Spinal cord (tissue), 10 donors: ENCODE measurements at places on chromosomes 2 and 18.
A peak's percentile ranks its signal among the peaks of the same experiment; 100 is the strongest.

- DNase-seq, result peak; percentile 77
- H3K27me3 ChIP-seq, result peaks cover 5% of the 10 kb centered on the region
- peaks cover 13% of the 10 kb centered on the region for H3K4me1 ChIP-seq
- H3K4me3 ChIP-seq, result peak within 1 kb of the TSS; percentile 58
- no peak within 1 kb of the TSS for H3K27ac ChIP-seq
Measured at GRCh38 chr2:178072383-178073301, at the start of gene PDE11A. Gene PDE11A, minus strand, starts transcription at chr2:178072777. Its CDS starts 340 bp downstream, at chr2:178072437.

DNA sequence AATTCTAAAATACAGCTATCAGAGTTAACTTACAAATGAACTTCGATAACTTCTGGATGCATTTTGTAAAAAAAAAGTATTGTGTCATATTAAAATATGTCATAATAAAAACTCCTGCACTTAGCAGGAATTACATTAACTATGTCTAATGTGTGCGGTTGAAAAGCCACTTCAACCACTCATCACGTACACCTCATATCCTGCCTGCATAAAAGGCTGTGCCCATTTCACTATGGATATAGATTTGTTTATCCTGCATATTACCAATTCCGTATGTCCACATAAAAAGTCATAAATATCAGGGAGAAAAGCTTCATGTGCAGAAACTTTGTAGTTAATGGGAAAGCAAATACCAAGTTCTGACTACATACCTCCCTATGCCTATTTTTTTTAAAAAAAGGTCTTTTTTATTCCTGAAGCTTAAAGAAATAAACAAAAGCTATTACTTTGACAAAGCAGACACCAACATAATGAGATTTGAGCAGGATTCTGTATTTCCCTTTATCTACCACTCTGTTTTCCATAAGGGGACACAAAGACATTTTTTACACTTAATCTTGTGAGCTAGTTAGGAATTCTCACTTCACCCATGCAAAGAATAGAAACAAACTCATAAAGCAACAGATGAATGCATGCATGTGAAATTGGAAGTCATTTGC, 96.1 kb downstream of the PPP1R1C start:
- no peaks in the 10 kb centered on the region for H3K27me3 ChIP-seq
- DNase-seq, result no peak
- no peak overlapping the region for H3K4me3 ChIP-seq

GRCh38 chr2:239758279-239758877, 266.8 kb downstream of the NDUFA10 start:
- H3K27me3 ChIP-seq, result no peaks in the 10 kb centered on the region
- no peak for DNase-seq
- H3K36me3 ChIP-seq, result no peaks in the 10 kb centered on the region
- H3K4me1 ChIP-seq, result peaks cover 47% of the 10 kb centered on the region
- H3K27ac ChIP-seq, result no peak overlapping the region
- H3K4me3 ChIP-seq, result no peak overlapping the region

DNA sequence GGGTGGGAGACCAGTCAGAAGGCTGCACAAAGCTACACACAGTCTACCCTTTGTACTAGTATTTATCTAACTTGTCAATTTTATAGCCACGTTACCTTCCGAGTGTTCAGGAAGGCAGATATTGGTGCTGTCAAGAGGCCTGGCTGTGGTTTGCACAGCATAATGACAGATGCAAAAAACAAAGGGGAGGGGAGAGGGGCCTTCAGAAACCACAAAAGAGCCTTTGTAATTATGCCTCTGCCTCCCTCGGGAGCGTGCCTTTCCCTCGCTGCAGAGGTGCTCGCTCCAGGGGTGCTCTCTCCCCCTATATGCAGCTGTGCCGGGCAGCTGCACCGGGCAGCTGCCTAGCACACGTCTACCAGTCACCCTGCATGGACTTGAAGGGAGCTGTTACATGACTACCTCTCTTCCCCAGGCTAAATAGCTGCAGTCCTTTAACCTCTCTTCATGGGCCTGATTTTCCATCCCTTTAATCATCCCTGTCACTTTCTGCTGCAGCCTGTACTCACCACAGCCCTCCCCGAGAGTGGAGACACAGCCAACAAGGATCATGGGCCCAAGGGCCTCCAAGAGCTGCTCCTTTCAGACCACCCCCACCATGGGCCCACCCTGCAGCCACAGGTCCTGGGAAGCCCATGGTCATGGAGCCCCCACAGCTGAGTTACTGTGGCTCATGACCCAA, 168.4 kb upstream of the PKDCC start:
- peak overlapping the region; percentile 33 for H3K27ac ChIP-seq
- no peak overlapping the region for H3K4me3 ChIP-seq
- DNase-seq, result peak; percentile 46
- no peaks in the 10 kb centered on the region for H3K36me3 ChIP-seq
- H3K27me3 ChIP-seq, result no peaks in the 10 kb centered on the region

DNA sequence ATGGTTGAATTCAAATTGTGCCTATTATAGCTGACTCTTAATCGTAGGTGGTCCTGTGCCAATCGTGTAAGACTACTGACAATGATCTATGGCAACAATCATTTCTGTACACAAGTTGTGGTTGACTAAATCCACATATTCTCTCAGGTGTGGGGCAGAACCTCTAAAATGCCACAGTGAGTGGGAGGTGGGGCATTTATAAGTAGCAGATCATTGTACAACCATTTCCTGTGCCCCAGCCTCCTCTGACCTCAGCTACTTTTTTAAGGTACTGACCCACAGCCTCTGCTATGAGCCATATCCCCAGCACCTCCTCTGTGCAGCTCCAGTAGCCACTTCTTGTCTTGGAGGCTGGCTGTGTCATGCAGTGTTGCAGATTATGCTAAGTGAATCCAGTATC, 48.6 kb upstream of the RAPH1 start:
- peaks cover 13% of the 10 kb centered on the region for H3K4me1 ChIP-seq
- DNase-seq, result no peak
- H3K27ac ChIP-seq, result no peak overlapping the region

- DNase-seq, result no peak
- no peak overlapping the region for H3K27ac ChIP-seq
- no peaks in the 10 kb centered on the region for H3K36me3 ChIP-seq
- H3K4me1 ChIP-seq, result no peaks in the 10 kb centered on the region
Measured at GRCh38 chr2:138276339-138276738, 225.2 kb upstream of the SPOPL start.

DNA sequence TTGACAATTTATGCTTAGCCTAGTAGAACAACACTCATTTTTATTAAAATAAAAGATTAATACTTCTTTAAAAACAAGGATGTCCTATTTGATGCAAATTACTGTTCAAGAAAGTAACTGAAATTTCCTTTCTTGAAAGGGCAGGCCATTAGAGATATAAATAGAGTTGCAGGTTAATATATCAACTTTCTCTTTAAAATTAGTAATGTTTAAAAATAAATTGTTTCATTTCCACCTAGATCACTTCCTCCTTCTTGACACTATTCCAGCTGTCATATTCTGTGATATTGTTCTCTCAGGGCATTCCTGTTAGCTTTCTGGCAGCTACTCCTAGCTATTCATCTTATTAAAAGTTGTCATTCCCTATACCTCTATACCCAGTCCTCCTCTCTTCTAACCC, 357.9 kb upstream of the NRP2 start:
- no peaks in the 10 kb centered on the region for H3K4me1 ChIP-seq
- H3K36me3 ChIP-seq, result no peaks in the 10 kb centered on the region
- DNase-seq, result no peak
- H3K27me3 ChIP-seq, result no peaks in the 10 kb centered on the region

GRCh38 chr2:120262150-120262549, 9.5 kb downstream of the RALB start:
- peaks cover 9% of the 10 kb centered on the region for H3K36me3 ChIP-seq
- H3K27ac ChIP-seq, result no peak overlapping the region
- no peaks in the 10 kb centered on the region for H3K4me1 ChIP-seq

GRCh38 chr2:149872041-149872440, 284.5 kb upstream of the MMADHC start:
- H3K27ac ChIP-seq, result no peak overlapping the region
- DNase-seq, result no peak
- no peaks in the 10 kb centered on the region for H3K27me3 ChIP-seq
- no peak overlapping the region for H3K4me3 ChIP-seq

DNA sequence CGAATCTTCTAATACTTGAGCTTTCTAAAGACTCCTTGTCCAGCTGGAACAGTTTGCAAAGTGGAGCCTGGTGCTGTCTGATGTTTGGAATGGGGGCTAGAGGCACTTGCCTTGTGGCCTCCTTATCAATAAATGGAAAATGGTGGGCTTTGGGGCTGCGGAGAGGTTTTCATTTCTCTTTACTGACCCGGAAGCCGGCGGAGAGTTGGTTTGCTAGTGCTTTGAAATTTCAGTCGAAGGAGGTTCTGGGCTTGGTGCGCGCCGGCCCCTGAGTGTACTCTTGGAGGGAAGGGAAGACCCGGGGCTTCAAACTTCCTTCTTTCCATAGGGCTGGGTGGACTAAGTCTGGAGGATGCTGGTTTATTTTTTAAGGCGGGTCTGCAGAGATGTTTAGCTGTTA, 714 bp downstream of the RPIA start:
- H3K4me3 ChIP-seq, result peak overlapping the region; percentile 79
- H3K4me1 ChIP-seq, result peaks cover 4% of the 10 kb centered on the region
- no peaks in the 10 kb centered on the region for H3K36me3 ChIP-seq
- DNase-seq, result no peak
- peak overlapping the region; percentile 59 for H3K27ac ChIP-seq

- no peak for DNase-seq
- peaks cover 4% of the 10 kb centered on the region for H3K36me3 ChIP-seq
Measured at GRCh38 chr2:208315081-208315788, 49.2 kb downstream of the PIKFYVE start.

- peaks cover 11% of the 10 kb centered on the region for H3K36me3 ChIP-seq
- no peak overlapping the region for H3K4me3 ChIP-seq
- H3K27me3 ChIP-seq, result no peaks in the 10 kb centered on the region
- no peak for DNase-seq
- no peak overlapping the region for H3K27ac ChIP-seq
Measured at GRCh38 chr18:57644540-57644939, 22.9 kb upstream of the NARS1 start.
